C1 segment of cervical spinal cord (tissue), 14 donors: ENCODE measurements at places on chromosomes 4 and X.

DNA sequence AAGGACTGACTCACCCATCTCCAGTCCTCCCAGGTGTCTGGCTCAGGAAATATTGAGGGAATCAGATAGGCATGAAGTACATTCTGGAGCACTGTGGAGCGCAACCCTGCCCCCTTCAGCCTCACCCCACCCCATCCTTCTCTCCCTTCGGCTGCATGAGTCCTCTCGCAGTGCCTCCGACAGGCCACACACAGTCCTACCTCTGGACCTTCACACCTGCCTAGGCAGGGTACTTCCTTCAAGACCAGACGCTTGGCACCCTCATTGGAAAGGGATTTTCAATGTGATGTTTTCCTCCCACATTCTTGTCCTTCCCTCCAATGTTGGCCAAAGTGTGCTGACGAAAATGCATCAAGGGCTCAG is 26.8 kb upstream of the PPP2R2C start:
- DNase-seq, result no peak

DNA sequence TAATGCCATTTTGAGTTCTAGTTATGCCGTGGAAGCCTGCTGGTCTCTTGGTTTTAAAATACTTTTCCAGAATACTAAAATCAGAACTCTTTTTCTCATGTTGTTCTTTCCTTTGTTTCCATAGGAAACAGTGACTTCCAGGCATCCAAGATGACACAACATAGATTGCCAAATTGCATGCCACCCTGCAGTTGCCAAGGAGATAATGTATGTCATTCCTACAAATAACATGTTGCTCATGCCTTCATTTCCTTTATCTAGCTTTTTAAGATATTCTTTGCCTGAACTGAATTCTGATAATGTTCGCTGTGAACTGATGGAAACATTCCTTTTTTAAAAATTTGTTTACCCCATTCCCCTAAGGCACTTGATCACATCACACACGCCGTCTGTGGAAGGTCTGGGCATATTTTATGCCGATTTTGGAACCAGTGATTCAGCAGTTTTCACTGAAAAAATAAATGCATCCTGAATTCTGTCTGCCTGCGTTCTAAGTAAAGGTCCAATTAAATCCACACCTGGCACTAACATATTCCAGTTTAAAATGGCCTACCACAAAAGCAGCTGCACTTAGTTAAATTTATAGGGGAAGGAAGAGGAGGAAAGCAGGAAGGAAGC is 38.0 kb upstream of the COX7B2 start:
- DNase-seq, result no peak

- DNase-seq, result no peak
Measured at GRCh38 chr4:8649631-8650361, 57.2 kb downstream of the CPZ start.

GRCh38 chr4:107991945-107992630 is 2.4 kb downstream of the HADH start:
- no peak for DNase-seq

DNA sequence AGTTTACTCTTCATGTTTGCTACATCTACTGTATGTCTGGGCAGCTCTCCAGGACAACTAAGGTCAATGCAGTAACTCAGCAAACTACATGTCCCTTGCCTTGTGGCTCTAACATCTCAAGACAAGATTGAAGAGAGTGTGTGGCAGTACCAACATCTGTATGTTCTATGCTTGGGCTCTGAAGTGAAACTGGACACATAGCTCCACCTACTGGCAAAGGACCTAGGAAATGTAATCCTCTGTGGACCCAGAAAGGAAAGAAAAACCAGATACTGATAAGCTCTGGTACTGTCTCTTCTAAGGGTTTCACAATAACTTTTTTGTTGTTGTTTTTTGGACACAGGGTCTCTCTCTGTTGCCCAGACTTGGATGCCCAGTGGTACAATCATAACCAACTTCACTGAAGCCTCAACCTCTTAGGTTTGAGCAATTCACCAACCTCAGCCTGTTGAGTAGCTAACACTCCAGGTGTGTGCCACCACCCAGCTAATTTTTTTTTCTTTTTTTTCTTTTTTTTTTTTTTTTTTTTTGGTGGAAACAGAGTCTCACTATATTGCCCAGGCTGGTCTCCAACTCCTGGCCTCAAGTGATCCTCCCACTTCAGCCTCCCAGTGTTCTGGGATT is 64.1 kb downstream of the QDPR start:
- DNase-seq, result no peak

- DNase-seq, result no peak
Measured at GRCh38 chrX:153416781-153417450, 5.6 kb downstream of the ZFP92 start.

DNA sequence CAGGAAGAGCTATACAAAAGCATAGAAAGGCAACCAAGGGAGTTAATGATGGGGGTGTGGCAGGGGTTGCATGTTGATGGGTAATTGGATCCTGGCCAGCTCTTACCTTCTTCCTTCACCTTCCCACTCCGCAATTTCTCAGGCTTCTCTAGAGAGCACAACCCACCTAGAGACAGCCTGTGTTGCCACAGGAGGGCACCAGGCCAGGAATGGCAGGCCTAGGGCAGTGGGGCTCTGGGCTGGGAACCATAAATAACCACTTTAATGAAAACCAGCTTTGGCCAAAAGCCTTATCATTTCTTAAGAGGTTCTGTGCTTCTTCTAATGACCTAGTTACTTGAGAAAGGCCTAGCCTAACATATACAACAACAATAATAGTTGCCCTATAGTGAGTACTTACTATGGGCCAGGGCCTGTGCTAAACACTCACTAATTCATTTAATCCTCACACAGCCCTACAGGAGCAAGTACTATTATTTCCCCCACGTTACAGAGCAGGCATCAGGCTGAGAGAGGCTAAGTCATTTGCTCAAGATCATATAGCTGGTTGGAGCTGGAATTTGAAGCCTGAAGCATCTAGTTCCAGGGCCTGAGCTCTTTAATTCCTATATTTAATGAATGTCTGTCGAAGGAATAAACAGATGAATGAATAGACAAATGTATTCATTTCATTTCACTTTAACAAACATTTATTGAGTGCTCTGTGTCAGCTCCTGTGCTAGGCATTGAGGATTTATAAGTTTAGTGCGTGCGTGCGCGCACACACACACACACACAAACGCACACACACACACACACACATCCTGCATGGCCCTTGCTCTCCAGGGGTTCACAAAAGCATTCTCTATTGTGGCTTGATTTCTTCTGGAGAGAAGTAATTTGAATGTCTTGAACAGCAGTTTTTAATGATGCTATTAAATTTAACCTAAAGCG is 66.8 kb downstream of the RTL9 start:
- DNase-seq, result no peak

- DNase-seq, result no peak
Measured at GRCh38 chr4:59060002-59060846, 1950.0 kb upstream of the IGFBP7 start.

- no peak for DNase-seq
Measured at GRCh38 chrX:69031971-69032391, 133.3 kb downstream of the PJA1 start.

GRCh38 chrX:76183289-76184049 is 10.6 kb downstream of the PBDC1 start:
- DNase-seq, result no peak

- no peak for DNase-seq
Measured at GRCh38 chrX:24055043-24055356, 244 bp downstream of the EIF2S3 start.

DNA sequence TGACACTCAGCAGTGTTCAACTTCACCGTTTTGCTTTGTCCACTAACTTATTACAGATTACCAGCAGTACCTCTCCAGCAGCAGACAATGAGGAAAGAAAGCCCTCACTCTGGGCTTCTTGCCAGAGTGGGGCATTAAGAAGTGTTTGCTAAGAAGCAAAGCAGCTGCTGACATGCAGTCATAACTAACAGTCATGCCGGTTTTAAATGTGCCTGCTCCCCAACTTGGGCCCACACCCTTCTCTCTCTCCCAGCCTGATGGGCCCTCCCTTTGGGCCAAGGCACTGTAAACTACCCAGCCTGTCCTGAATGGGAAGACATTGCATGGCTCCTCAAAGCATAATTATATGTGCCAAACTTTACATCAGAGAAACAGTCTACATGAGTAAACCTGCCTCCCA is 54.6 kb upstream of the HHIP start:
- DNase-seq, result no peak

- DNase-seq, result no peak
Measured at GRCh38 chr4:145694929-145695328, 15.0 kb downstream of the C4orf51 start.

- DNase-seq, result no peak
Measured at GRCh38 chr4:107197121-107197520, 161.0 kb upstream of the DKK2 start.

DNA sequence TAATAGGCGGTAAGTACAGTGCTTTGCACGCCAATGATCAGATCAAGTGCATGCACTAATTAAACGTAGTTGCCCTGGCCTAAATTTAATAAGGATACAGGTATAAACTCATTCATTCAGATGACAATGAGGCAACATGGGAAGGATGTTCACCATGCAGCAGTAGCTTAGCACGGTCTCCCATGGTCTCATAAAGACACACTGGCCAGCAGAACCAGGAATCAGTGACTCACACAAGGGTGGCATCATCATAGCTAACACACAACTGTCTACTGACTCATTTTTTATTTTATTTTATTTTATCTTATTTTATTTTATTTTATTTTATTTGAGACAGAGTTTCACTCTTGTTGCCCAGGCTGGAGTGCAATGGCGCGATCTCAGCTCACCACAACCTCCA is 42.7 kb downstream of the TMEM156 start:
- no peak for DNase-seq

GRCh38 chr4:165309456-165309855 is 18.0 kb upstream of the MSMO1 start:
- DNase-seq, result no peak

DNA sequence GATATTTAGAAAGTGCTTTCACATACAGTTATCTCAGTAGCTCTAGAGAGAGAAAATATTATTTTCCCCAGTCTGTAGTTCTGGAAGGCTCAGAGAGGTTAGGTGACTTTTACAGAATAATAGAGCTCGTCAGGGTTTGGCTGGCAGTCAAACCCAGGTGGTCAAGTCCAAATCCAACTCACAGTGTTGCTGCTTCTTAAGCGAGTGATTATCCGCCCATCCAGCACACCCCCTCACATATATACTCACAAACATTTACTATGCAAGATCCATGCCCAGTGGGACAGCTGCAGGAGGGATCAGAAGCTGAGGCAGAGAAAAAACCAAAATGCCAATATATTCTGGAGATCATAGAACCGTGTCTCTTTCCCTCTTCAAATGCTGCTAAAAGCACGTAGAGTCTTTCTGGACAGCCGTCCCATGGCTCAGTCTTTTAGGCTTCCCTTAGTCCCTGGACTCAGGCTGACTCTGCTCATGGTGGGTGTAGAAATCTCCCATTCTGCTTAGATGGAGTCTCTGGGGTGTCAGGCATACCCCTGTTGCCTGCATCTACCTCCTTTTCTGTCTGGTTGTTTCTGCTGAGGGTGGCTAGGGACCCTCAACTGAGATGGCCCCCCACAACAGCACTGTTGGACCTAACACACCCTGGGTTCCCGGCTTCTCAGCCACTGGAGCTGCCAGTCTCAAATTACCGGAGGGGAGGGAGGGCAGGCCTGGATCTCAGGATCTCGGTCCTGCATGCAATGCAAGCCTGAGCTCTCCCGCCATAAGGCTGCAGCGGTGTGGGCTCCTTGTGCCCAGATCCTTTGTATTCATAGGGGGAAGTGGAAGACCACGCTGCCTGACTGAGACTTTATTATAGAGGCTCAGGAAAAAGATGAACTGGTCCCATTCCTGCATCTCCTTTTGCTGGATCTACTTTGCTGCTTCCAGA is at the start of gene CHRNA9:
Gene CHRNA9 (plus strand): TSS at position 743 of the 934 bp plus-strand sequence. CDS start 135 bp downstream, at position 878.
- no peak for DNase-seq

DNA sequence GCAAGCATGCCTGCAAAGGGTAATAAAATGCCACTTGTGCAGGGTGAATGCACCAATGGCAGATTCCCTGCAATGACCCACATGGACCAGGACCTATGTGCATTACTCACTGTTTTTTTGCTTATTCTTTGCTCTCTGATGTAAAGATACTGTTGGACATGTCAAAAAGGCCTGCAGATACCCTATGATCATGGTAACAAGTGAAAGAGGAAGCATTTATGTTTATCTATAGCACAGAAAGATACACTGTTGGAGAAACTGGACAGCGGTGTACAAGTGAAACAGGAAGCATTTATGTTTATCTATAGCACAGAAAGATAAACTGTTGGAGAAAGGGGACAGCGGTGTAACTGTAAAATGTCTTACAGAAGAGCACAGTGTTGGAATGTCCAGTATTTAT is 127.5 kb downstream of the PAPSS1 start:
- DNase-seq, result no peak

DNA sequence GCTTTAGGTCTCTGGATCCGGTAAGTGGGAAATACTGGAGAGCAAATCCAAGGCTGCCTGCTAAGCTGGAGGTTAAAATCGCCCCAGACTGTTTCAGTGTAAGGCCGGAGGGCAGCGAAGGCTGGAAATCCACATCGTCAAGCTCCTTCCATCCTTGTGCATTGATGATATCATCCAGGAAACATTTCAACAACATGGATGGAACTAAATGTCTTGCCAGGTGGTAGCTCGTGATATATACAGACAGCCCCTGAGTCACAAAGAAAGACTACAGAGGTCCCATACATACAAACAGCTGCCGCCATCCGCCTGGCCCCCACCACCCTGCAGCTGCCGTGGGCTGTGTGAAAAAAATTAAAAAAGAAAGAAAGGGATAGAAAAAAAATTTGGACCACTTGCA is 148.9 kb upstream of the RBPJ start:
- DNase-seq, result no peak

GRCh38 chr4:6595897-6596537 is 21.0 kb downstream of the MAN2B2 start:
- DNase-seq, result no peak

DNA sequence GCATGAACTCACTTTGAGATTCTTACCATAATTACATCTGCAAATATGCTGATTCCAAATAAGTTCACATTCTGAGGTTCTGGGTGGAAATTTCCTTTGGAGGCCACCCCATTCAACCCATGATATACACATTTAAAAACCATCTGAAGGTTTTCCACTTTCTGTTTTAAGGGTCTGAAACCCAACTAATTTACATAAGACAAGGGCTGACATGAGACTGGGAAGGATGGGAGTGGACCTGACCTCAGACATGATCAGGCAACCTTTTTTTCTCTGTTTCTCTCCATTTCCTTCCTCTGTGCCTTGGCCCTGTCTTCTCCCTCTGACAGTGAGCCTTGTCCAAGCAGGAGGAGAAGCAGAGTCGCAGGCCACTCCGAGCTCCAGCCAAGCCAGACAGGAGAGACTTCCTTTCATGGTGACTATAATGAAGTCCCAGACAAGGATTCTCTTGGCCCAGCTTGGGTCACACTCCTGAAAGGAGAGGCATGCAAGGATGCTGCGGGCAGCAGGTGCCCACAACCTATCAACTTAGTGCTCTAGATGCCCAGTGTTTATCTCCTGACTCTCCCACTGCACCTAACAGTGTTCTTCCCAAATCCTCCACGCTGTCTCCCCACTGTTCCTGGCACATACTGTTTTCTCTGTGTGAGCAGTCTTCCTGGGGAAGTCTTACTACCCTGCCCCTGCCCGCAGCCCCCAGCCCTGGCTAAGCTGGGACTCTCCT is 39.9 kb downstream of the MSX1 start:
- no peak for DNase-seq

GRCh38 chr4:114603497-114603896 is 4.9 kb downstream of the UGT8 start:
- DNase-seq, result no peak
